ENCODE measurements at places on chromosomes 4 and X. TPM values are rescaled to one million over a fixed set of nuclear protein-coding genes. Genes with fewer than 3 reads are reported as not detected.

DNA sequence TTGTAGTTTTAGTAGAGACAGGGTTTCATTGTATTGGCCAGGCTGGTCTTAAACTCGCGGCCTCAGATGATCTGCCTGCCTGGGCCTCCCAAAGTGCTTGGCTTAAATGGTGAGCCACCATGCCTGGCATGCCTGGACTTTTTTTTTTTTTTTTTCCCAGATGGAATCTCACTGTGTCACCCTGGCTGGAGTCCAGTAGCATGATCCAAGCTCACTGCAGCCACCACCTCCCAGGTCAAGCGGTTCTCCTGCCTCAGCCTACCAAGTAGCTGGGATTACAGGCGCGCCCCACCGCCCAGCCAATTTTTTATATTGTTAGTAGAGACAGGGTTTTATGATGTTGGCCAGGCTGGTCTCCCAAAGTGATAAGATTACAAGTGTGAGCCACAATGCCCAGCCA lies 8.4 kb downstream of the UBE2K start:
- DNase-seq, result no peak

GRCh38 chr4:102569200-102569599 lies 68.0 kb downstream of the NFKB1 start:
- no peak for DNase-seq

GRCh38 chrX:134821370-134821769 lies 163.1 kb upstream of the PLAC1 start:
- no peak for DNase-seq

DNA sequence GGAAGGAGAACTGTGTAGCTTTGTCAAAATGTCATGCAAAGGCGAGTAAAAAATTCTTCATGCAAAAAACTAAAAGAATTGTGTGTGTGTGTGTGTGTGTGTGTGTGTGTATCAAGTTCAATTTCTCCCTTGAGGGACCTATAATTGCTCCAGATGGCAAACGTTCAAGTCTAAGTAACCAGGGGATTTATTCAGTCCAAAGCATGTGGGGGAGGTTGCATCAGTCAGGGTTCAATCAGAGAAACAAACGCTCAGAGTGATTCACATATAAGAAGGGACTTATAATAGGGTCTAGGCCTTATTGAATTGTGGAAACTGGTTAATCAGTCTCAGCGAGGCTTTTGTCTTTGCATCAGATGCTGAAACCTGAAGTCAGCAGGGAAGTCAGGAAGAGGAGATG lies 5.0 kb downstream of the DCAF8L1 start:
- DNase-seq, result no peak

DNA sequence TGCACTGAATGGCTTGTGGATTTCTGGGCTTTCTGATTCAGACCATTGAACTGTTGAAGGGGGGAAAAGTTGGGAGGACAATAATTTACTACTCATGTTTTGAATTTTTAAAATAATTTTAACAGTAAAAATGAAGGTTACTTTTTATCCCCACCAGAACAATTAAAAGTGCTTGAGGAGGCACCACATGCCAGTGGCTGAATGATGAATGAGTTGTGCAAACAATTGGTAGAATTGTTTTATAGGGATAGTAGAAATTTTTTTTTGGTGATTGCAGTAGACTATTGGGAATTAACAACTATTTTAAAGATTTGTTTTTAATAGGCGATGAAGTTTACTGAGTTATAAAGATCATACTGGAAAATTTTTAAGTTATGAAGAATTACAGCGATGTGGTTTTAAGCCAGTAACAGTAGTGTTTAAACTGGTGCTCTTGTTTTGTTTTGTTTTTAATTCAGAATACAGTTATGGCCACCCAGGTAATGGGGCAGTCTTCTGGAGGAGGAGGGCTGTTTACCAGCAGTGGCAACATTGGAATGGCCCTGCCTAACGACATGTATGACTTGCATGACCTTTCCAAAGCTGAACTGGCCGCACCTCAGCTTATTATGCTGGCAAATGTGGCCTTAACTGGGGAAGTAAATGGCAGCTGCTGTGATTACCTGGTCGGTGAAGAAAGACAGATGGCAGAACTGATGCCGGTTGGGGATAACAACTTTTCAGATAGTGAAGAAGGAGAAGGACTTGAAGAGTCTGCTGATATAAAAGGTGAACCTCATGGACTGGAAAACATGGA lies 2.7 kb downstream of the REST start:
- DNase-seq, result no peak

- DNase-seq, result no peak
Observed at GRCh38 chr4:175109933-175110332, 191.8 kb downstream of the ADAM29 start.

DNA sequence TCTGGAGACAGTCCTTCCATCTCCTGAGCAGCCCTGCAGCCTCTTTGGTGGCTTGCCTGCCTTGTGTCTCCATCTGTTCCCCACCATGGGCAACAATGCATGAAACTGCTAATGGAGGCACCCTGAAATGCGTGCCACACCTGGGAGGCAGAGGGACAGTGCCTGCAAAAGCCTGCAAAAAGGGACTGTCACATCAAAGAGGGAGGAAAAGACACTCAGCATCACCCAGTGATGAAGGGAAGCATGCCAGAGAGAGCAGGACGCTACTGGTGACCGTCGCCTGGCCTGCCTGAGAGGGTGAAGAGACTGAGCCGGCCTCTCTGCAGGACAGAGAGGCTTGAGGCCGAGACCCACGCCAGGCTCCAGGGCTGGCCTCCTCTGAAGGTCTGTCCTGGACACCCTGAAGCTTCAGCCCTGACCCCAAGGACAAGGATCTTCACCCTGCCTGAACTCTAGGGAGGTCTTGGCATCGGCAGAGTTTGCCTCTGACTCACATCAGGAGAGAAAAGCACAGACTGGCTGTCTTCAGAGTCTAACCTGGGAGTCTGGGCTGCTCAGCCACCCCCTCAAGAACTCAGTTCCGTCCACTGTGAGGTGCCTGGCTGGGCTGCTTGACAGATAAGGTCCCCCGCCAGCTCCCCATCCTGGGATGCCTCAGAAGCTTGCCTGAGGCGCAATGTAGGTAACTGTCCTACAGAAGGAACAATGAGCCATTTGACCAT lies 8.1 kb downstream of the ACSL1 start:
- DNase-seq, result no peak

The IRAK1 gene
- total RNA-seq, result 136 TPM

The TCEAL6 gene
- not detected for total RNA-seq

The SCLT1 gene
- 38.0 TPM for total RNA-seq
